ENCODE measurements at places on chromosomes 13 and 19.

GRCh38 chr19:1492474-1493006 lies 1.6 kb downstream of the REEP6 start:
- DNase-seq = no peak

- no peak for DNase-seq
These were observed 43.6 kb downstream of the SLAIN1 start for GRCh38 chr13:77740931-77741596.

DNA sequence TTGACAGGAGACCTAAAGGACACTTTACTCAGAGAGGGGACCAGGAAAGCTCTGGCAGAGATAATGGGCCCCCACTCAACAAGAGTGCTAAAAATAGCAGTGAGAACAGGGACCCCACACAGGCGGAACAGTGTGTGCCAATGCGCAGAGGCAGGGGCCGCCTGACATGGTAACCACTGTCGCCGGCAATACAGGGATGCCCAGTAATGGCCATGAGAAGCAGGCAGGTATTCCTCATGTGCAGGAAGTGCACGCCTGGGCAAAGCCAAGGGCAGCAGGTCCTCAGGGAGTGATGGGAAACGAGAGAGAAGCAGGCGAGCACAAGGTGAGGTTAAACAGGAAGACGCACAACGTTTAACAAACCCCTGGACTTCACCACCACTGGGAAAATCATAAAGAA lies 757.1 kb downstream of the LIG4 start:
- no peak for DNase-seq

- DNase-seq = peak; percentile 88
These were observed 34.4 kb downstream of the GSX1 start for GRCh38 chr13:27826379-27827353.

Data from endothelial cell of umbilical vein (primary cell).